ENCODE measurements at places on chromosomes 1 and 21.

DNA sequence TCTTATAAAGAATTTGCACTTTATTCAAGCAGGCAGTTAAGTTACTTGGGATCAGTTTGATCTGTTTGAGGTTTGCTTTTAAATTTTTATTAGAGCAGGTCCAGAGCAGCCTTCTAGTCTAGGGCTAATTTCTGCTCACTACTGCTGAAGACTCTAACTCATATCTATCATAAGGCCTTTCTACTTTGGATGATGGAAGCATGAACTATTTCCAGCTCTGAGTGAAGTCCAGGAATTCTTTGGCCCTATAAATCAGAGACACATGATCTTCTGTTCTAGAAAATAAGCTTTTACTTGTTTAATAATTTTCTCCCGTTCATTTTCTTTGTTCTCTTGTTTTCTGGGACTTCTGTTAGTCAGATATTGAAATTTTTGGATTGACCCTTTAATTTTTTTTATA, 14.7 kb downstream of the NIBAN1 start:
- no peak for DNase-seq

GRCh38 chr1:23167353-23168078, 1.1 kb downstream of the LUZP1 start:
- DNase-seq = peak; percentile 3

DNA sequence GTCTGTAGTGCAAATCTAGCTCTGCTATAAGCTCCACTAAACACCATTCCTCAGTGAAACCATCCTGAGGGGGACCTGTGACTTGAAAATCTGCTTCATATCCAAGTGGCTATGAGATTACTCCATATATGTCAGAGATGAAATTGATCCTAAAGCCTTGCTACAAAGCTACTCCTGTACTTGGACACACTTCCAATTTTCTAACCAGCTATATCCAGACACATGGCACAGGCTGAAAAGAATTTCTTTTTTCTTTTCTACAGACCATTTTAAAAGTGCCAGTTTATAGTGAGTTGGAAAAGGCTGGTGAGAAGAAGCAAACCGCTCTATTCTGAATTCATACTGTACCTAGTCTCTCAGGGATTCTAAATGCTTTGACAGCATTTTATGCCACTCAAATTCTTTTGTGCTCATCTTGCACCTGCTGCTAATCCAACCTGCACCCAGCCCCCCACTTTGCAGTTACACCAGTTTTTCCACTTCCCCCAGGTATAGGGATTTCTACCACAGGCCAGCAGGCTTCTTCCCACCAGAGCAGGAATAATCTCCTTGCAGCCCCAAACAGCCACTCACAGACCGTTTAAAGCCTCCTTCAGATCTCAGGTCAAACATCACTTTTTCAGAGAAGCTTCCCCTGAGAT, 112.5 kb downstream of the RERE start:
- DNase-seq = no peak

GRCh38 chr1:221157026-221157761, 278.0 kb downstream of the HLX start:
- DNase-seq = no peak

DNA sequence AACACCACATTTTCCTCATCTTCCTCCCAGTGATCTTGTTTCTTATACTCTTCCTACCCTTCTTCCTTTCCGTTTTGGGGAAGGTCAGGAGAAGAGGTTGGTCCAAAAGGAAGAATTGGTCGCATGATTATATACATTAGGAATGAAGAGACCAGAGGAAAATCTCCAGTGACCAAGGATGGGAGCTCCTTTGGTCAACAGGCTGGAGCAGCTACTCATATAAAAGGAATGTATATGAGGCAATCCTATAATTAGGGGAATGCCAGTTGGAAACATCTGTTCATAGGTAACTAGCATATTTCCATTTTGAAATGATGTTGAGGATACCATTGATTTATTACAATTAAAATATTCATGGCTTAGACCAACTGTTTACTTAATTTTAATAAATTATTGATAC, 114.5 kb downstream of the LRRC40 start:
- no peak for DNase-seq

DNA sequence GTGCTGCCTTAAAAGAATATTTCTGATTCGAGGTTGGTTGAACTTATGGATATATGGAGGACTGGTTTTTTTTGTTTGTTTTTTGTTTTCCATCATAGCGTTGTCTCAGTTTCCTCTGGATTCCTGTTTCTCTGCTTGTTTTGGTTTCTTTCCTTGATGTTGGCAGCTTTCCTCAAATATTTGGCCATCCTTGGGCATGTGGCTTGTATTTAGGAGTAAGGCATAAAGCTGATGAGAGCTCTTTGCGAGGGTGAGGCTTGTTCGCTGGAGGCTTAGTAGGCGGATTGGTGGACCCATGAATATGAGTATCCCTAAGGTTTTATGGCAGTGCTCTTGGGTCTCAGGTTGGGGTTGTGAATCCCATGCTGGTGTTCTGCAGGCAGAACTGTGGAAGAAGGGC, 22.9 kb downstream of the DYRK1A start:
- no peak for DNase-seq

GRCh38 chr1:116874733-116875249, 34.9 kb upstream of the PTGFRN start:
- no peak for DNase-seq

DNA sequence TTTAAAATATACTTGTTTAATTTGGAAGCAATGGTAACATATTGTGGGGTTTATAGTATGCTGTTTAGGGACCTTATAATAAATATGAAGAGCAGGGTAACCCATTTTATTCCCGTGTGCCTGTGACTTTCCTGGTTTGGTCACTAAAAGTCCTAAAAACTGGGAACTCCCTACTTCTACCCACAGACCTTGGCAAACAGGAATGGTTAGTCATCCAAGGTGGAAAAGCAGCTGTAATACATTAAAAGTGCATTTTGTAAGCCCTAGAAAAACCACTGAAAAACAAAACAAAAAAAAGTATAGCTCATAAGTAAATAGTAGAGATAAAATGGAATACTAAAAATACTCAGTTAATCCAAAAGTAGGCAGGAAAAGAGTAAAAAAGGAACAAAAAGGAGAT, 538.9 kb downstream of the LMO4 start:
- DNase-seq = no peak

DNA sequence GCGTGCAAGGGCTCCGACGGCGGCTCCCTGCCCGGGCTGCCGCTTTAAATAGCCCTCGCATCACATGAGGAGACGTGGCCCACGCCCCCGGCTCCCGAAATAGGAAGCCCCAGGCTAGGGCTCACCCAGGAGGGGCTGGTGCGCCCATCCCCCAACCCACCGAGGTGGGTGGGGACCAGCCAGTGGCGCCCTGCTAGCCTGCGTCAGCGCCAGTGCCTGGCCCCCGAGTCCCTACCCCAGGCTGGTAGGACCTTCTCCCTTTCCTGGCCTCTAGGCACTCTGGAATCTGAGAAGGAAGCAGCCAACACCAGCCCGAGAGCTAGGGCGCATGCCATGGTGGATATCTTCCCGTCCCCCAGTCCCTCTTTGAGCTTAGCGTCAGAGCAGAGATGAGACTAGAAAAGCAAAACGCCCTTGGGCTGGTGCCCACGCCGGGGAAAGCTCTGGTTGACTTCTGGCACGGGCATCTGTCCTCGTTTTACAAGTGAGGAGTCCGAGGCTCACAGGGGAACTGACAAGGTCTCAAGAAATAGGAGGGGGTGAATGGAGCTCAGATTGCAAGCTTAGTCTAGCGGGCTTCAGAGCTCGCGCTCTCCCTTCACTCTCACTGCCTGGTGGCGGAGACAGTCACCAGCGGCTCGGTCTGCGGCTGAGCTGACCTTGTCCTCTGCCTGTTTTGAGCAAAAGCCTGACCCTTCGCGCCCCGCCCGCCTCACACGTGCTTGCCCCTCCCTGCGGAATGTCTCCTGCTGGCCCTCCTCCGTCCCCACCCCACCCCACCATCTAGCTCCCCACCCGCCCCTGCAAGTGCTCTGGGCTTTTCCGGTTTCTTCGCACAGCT, at the start of gene FABP3:
Gene FABP3 (minus strand): TSS at position 21 of the 841 bp plus-strand sequence. CDS start 62 bp downstream, outside the sequence.
- no peak for DNase-seq

- no peak for DNase-seq
Measured at GRCh38 chr1:42941640-42942330, 16.9 kb downstream of the SLC2A1 start.

- DNase-seq = no peak
Measured at GRCh38 chr1:93673163-93673829, 8.3 kb downstream of the BCAR3 start.

DNA sequence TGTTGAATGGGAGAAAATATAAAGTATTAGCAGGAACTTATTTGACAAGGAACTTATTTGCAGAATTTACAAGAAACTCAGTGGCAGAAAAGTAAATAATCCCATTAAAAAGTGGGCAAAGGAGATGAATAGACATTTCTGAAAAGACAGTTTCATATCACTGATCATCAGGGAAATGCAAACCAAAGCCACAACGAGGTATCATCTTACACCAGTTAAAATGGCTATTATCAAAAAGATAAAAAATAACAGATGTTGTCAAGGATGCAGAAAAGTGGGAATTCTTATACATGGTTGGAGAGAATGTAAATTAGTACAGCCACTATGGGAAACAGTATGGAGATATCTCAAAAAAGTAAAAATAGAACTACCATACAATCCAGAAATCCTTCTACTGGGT, 61.0 kb downstream of the SYT14 start:
- DNase-seq = no peak

- DNase-seq = no peak
Measured at GRCh38 chr1:110515041-110515440, 3.9 kb downstream of the KCNA10 start.

DNA sequence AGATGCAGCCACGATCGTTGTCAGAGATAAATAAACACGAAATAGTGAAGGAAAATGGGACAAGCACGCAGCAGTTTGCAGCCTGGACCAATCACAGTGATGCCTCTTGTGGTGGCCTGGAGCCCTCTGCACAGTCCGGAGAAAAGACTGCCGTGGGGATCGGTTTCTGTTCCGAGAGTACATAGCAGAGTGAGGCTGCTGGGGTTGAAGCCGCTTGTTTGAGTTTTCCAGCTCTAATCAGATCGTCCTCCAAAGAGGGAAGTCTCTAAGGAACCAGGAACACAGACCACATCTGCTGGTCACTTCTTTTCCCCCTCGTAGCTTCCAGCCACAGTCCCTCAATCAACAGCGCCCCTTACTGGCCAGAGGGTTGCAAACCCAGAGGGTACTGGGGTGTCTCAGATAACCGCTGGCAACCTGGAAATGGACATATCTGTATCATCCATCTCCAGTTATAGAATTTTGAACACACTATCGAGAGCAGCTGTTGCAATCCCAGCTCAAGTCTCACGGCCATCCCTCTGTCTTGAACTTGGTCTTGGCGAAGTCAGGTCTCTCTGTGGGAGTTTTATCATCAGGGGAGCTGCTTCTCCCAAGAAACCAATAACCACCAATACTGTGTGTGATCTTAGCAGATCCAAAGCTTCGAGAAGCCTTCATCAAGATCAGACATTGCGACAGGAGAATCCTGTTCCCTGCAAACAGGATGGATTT, 57.4 kb downstream of the OLIG1 start:
- peak; percentile 60 for DNase-seq

DNA sequence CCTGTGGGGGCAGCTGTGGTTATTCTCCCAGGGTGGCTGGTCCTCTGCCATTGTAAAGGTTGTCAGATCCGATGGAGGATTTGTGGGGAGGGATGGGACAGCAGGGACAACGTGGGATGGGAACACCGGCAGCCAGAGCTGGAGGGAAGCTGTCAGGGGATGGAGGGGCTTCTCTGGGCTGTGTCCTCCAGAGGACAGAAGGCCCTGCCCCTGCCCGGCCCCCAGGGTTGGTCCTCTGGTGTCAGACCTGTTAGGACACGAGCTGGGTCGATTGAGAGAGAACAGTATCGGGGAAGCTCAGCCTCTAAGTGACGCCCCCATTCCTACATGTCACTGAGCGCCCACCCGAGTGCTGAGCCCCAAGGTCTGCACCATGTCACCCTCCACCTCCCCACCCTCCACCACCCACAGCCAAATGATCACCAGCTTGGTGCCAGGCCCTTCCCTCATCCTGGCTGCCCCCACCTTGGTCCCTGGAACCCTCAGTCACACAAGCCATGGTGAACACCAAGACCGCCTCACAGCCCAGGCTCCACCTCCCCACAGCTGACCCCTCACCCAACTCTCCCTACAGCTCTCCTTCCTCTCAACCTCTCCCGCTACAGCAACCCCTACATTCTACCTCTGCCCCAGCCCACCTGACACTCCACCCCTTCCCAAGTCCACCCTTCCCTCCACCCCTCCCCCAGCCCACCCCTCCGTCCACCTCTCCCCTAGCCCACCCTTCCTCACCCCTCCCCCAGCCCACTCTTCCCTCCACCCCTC, 244.4 kb downstream of the MATN1 start:
- no peak for DNase-seq

GRCh38 chr1:85148524-85149250, 52.1 kb downstream of the SYDE2 start:
- no peak for DNase-seq

DNA sequence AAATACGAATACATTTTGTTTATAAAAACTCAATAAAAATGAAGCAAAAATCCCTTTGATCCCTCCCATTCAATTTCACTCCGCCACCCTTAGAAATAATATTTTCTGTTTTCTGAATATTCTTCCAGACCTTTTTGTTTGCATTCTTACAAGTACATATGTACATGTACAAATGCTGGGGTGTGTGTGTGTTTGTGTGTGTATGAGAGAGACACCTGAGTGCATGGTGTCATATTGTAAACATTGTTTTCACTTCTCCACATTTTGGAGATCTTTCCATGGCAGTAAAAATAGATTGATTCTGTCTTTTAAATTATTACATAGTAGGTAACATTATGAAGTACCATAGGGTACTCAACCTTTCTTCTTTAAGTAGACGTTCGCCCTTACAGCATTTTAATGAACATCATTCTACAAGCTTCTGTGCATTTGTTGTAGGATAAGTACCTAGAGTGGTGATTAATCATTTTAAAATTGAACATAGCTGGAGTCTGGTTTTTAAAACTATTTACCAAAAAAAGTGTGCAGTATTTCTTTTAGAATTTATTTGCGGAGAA, 1.3 kb upstream of the MPC2 start:
- no peak for DNase-seq

DNA sequence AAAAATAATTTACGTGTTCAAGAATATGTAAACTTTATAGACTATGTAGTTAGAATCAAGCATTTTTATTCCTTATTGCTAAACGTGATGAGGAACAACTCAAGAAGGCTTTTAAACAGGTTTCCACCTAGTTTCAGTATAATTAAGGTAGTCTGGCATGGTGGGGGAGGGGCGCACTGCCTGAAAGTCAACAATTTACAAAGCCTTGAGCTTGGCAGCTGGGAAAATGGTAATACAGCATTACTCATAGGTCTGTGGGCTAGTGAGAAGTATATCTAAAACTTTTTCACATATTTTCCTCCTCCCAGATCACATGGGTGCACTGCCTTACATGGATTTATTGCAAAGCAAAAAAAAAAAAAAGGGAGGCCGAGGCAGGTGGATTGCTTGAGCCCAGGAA, 75.2 kb downstream of the EVI5 start:
- DNase-seq = no peak

GRCh38 chr21:42361286-42361685, 5.0 kb downstream of the TFF1 start:
- no peak for DNase-seq

GRCh38 chr1:20405893-20406604, 80.0 kb downstream of the CAMK2N1 start:
- no peak for DNase-seq
